ENCODE measurements at places on chromosomes 4 and X. TPM values are rescaled to one million over a fixed set of nuclear protein-coding genes. Genes with fewer than 3 reads are reported as not detected.

DNA sequence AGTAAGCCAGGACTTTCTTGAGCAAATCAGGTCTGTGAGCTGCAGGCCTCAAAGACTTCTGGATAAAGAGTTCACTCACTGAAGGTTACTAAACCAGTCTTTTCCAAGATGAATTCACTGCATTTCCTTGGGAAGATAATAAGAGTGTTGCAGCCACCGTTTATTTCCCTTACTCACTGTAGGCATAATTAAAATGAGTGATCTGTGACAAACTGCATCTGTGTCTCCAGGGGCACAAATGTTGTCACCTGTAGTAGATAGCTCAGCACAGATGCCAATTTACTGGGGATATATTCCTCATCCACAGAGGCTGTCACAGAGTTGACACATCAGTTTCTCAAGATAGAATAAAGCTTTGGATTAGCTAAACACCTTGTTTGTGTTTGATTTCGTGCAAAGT, 580.2 kb downstream of the SPRY1 start:
- no peaks in the 10 kb centered on the region for H3K27me3 ChIP-seq
- H3K4me1 ChIP-seq = no peaks in the 10 kb centered on the region
- H3K36me3 ChIP-seq = no peaks in the 10 kb centered on the region
- no peak overlapping the region for H3K27ac ChIP-seq
- no peak overlapping the region for H3K4me3 ChIP-seq
- DNase-seq = no peak

The MYOZ2 gene
- total RNA-seq = not detected

GRCh38 chr4:140499391-140499790, 1.3 kb upstream of the MGAT4D start:
- no peaks in the 10 kb centered on the region for H3K36me3 ChIP-seq
- no peaks in the 10 kb centered on the region for H3K4me1 ChIP-seq
- H3K27ac ChIP-seq = no peak overlapping the region
- H3K27me3 ChIP-seq = peaks cover 14% of the 10 kb centered on the region
- no peak for DNase-seq

The ATP11C gene
- total RNA-seq = 15.7 TPM

The SLC16A2 gene
- total RNA-seq = 0.46 TPM

The SERTM2 gene
- total RNA-seq = not detected

The TRIM75 gene
- total RNA-seq = not detected

The VEGFD gene
- total RNA-seq = not detected

DNA sequence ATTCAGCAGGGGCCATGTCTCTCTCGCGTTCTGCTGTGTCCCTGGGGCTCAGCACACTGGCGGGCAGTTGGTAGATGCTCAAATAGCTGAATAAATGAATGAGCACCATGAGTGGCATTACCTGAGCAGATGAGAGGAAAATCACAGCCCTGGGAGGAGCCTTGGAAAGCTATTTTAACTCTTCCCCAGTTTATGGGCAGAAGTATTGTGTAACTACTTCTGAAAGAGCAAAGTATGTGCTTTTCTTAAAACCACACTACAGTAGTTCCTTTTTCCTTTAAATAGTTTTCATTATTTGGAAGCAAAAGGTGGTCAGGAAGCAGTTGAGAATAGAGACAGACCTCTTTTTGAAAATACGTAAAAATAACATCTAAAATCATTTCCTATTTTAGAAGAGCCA, 3.0 kb upstream of the PLAC1 start:
- no peak overlapping the region for H3K27ac ChIP-seq
- no peaks in the 10 kb centered on the region for H3K4me1 ChIP-seq
- no peaks in the 10 kb centered on the region for H3K36me3 ChIP-seq
- H3K27me3 ChIP-seq = no peaks in the 10 kb centered on the region
- no peak overlapping the region for H3K4me3 ChIP-seq
- no peak for DNase-seq

- H3K27me3 ChIP-seq = peaks cover 75% of the 10 kb centered on the region
- DNase-seq = no peak
- no peaks in the 10 kb centered on the region for H3K4me1 ChIP-seq
- no peaks in the 10 kb centered on the region for H3K36me3 ChIP-seq
- no peak overlapping the region for H3K27ac ChIP-seq
Measured at GRCh38 chr4:173524218-173525117, 5.6 kb downstream of the HAND2 start.

- H3K36me3 ChIP-seq = no peaks in the 10 kb centered on the region
- H3K4me1 ChIP-seq = no peaks in the 10 kb centered on the region
- no peak overlapping the region for H3K4me3 ChIP-seq
- H3K27me3 ChIP-seq = no peaks in the 10 kb centered on the region
- no peak for DNase-seq
Measured at GRCh38 chr4:138035781-138036258, 206.3 kb downstream of the SLC7A11 start.

- H3K4me3 ChIP-seq = no peak overlapping the region
- H3K36me3 ChIP-seq = no peaks in the 10 kb centered on the region
- no peaks in the 10 kb centered on the region for H3K27me3 ChIP-seq
- no peak for DNase-seq
Measured at GRCh38 chrX:128901018-128901417, 622.3 kb downstream of the SMARCA1 start.

Measured in CD8-positive, alpha-beta memory T cell (primary cell).